CD4-positive, alpha-beta T cell treated with Interleukin-10 for 1 hour (primary cell): ENCODE measurements at places on chromosomes 3 and 15.

GRCh38 chr3:169122416-169122815 is 541.1 kb downstream of the MECOM start:
- no peak for DNase-seq

DNA sequence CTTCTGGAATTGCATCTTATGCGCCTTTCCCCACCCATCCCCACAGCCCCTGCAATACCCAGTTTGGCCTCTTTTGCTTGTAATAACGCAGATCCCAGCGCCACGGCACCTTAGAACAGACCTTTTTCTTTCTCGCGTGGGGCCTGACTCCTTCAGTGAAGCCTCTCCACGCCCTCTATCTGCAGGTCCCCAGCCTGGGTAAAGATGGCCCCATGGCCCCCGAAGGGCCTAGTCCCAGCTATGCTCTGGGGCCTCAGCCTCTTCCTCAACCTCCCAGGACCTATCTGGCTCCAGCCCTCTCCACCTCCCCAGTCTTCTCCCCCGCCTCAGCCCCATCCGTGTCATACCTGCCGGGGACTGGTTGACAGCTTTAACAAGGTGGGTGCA is 594 bp downstream of the CRELD1 start:
- peak; percentile 54 for DNase-seq

GRCh38 chr3:125188955-125189354 is 23.6 kb downstream of the SLC12A8 start:
- DNase-seq = no peak

GRCh38 chr3:23981136-23981535 is 36.0 kb downstream of the NR1D2 start:
- no peak for DNase-seq

GRCh38 chr3:14118400-14119381 is 6.0 kb downstream of the CHCHD4 start:
- DNase-seq = no peak

DNA sequence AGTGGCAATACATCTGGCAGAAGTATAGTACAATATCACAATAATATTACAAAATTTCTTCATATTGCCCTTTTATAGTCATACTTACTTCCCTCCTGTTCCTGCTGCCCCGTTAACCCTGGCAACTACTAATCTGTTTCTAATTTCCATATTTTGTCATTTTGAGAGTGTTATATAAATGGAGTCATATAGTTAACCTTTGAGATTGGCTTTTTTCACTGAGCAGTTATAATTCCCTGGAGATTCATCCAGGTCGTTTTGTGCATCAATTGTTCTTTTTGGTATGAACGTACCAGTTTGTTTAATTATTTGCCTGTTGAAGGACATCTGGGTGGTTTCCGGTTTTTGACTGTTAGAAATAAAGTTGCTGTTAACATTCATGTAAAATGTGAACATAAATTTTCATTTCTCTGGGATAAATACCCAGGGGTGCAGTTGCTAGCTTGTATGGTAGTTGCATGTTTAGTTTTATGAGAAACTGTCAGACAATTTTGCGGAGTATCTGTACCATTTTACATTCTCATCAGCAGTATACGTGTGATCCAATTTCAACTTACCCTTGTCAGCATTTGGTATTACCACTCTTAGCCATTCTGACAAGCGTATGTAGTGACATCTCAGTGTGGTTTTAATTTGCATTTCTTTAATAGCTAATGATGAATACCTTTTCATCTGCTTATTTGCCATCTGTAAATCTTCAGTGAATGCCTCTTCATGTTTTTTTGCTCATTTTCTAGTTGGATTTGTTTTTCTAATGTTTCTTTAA is 32.2 kb upstream of the IL20RB start:
- no peak for DNase-seq

DNA sequence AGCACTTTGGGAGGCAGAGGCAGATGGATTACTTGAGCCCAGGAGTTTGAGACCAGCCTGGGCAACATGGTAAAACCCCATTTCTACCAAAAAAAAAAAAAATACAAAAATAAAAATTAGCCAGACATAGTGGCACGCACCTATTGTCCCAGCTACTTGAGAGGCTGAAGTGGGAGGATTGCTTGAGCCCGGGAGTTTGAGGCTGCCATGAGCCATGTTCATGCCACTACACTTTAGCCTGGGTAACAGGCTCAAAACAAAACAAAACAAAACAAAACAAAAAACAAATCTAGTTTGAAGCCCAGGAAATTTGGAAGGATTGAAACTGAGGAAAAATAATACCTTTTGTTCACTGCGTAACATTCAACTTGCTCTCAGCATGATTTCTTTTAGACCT is 16.6 kb downstream of the TMOD3 start:
- DNase-seq = no peak

- DNase-seq = no peak
These were observed 226.5 kb downstream of the XXYLT1 start for GRCh38 chr3:195044411-195044810.

- DNase-seq = no peak
These were observed 50.6 kb upstream of the PHLDB2 start for GRCh38 chr3:111808439-111808838.

DNA sequence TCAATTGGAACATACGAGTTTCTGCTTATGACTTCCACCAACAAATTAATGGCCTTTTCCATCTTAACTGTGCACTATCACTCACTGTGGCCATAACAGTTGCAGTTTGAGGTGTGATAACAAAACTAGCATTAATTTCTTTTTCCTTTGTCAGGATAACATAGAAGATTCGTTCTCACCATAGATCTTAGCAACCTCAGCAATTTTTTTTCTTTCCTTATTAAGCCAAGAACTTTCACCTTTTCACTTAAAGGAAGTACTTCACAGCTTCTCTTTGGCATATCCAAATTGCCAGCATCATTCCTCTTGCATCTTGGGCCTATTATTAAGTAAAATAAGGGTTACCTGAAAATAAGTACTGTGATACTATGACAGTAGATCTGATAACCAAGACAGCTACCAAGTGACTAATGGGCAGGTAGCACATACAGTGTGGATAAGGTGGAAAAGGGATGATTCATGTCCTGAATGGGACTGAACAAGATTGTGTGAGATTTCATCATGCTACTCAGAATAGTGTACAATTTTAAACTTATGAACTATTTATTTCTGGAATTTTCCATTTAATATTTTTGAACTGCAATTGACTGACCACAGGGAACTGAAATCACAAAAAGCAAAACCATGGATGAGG is 46.6 kb downstream of the CEP70 start:
- no peak for DNase-seq
